ENCODE measurements at places on chromosomes 2 and 18.
A peak's percentile ranks its signal among the peaks of the same experiment; 100 is the strongest.

DNA sequence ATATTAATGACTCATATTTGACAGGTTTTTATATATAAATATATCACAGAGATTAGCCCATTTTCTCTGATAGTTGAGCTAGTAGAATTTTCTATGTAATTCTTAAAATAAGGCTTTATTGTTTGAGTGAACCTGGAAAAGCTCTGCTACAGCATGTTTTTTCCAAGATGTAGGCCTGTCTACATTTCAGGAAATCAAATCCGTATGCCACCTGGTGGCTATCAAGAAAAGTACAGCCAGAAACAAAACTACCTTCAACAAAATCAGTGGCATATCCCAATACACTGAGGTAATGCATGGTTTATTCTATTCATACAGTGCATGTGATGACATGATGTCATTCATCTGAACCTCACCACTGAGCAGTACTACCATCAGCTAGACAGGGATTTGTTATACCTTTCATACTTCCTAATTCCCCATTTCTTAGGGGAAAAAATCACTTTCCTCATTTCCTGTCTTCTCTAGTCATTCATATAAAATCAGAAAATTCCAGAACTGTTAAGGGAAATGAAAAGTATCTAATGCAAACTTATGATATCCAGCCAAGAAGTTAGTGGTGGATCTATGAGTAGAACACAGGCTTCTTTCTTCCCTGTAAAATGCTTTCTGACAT, 310.4 kb upstream of the SYT4 start:
- DNase-seq: no peak

DNA sequence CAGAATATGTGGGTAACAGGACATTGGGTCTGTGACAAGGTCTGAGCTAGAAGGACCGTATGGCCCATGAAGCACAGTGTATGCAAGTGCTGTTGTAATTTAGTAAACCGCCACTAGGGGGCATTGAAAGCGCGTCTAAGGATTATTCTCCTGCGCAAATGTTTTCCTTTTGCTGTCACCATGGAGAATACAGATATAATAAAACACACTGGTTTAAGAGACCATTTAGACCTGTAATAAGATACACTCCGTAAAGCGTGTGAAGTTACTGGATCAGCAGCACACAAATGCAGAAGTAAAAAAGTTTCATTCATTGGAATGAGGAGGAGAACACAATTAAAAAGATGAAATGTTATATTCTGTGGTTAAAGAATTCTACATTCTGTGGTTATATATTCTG, 272.4 kb downstream of the AGAP1 start:
- peak; percentile 48 for DNase-seq

DNA sequence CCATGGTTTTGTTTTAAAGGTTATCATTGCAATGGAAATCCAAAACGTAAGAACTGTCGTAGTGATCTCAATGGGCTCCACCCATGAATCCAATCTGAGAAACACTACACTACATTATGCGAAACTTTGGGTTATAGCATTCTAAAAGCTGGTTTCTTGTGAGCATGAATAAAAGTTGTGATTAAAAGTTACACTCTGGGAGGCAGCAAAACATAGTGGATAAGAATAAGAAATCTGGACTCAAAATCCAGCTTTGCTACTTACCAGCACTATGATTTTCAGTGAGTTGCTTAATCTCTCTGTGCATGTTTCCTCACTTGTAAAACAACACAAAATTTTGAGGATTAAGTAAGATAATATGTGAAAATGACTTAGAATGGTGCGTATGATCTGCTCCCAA, 25.7 kb upstream of the THOC1 start:
- DNase-seq: no peak

GRCh38 chr18:621291-622043, 24.7 kb downstream of the CLUL1 start:
- DNase-seq: peak; percentile 53

- no peak for DNase-seq
Measured at GRCh38 chr18:57088883-57089282, 58.0 kb upstream of the BOD1L2 start.
